ENCODE measurements at places on chromosomes 11 and 22.

GRCh38 chr11:44750551-44751465 lies 24.0 kb downstream of the TSPAN18 start:
- DNase-seq: no peak

DNA sequence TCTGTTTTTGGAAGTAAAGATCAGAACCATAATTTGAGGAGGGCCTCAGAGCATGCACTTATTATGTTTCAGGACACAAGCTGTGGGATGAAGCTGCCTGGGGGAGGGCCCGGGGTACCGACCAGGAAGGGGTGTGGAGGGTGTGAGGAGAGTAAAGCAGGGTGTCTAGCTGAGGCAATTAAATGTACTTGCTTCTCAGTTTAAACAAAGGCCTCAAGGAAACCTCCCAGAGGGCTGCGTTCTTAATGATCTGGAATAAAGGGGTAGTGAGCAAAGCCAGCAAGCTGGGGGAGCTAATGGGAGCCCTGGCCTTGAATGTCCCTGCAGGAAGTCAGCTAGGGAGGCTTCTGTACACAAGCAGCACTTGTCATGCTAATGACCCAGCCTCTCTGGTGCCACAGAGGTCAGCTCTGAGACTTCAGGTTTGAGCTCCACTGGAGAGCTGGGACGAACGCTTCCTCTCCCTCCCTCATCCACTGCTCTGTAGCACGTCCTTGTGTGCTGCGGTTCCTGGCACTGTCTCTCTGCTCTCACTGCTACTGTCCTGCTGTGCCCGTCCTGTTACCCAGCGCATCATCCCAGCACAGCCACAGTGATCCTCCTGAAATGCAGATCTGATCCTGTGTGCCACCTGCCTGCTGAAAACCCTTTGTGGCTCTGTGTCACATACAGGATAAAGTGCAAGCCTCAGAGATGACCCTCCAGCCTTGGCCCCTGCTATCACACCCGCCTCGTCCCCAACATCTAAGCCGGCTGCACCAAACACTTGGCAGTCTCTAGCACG lies 159.7 kb downstream of the DBX1 start:
- DNase-seq: no peak

DNA sequence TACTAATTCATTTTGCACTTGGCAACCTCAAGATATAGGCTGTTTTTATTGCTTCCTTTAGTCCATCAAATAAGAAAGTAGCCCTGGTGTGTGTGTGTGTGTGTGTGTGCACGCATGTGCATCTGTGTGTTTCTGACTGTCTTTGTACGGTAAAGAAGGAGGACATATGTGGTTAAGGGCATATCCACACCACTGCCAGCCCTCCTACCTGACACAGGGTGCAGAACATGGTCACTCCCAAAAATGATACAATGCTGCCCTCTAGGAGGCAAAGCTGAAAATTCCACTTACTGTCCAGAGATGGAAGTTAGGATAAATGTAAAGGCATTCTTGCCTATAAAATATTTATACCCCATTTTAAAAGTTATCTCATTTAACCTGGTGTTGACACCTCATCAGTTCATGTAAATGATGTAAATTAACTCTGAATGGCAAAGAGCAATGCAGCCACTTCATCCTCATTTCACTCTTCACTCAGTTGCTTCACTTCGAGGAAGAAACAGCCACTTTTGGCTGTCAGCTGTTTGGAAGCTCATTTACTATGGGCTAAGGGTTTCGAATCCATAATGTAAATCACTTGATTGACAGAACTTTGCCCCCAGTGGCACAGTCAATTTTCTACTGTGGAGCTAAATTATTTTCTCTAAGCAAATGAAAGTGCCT lies 83.1 kb upstream of the MTNR1B start:
- peak; percentile 6 for DNase-seq

- DNase-seq: no peak
Observed at GRCh38 chr22:48779211-48779643, 1048.4 kb downstream of the BRD1 start.

DNA sequence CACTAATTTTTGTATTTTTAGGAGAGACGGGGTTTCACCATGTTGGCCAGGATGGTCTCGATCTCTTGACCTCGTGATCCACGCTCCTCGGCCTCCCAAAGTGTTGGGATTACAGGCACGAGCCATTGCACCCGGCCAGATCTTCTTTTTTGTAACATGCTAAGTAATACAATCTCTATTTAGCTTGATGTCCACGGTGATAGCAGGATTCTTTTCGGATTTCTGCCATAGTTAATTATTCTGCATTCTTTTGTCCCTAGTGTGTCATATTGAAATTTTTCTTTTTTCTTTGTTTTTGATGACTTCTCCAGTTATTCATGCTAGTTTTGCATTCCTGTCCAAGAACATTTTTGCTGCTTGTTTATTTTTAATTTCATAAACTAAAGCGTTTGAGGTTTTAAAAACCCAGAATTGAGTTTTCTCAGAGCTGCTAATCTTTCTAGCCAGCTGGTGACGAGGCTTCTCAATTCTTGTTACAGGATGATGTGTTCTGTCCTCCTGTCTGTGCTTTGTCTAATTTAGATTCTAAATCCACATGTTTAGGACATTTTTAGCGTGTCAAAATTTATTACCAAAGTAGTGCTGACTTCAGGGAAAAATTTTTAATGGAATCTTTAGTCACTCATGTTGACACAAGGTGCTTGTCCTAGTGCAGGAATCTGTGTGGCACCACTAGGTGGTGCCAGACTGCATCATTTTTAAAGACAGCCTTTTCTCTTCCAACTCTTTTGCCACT lies 21.8 kb downstream of the NF2 start:
- DNase-seq: peak; percentile 60

DNA sequence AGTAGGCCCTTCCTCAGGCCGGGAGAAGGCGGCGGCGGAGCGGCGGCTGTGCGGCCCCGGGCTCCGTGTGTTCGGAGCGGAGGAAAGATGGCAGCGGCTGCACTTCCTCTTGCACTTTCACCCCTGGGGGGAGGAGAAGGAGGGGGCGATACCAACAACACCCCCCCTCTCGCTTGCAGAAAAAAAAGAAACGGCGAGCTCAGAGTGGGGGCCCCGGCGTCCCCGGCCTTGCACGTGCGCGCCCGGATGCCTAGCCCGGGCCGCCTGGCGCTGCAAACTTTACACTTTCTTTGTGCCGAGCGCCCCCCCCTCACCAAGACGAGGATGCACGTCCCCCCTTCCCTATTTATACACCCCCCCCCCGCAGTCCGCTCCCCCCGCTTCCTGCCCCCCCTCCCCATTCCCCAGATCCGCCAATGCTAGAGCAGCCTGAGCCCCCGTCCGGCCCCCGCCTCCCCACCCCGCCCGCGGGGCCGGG lies at the start of gene PATZ1:
PATZ1 (minus strand) TSS at position 92 of the 478 bp plus-strand sequence. CDS start 744 bp downstream, outside the sequence.
- DNase-seq: peak; percentile 17

GRCh38 chr11:118318581-118319336 lies 14.2 kb downstream of the CD3E start:
- DNase-seq: no peak

GRCh38 chr11:105155679-105156078 lies 16.1 kb upstream of the CARD18 start:
- DNase-seq: no peak

DNA sequence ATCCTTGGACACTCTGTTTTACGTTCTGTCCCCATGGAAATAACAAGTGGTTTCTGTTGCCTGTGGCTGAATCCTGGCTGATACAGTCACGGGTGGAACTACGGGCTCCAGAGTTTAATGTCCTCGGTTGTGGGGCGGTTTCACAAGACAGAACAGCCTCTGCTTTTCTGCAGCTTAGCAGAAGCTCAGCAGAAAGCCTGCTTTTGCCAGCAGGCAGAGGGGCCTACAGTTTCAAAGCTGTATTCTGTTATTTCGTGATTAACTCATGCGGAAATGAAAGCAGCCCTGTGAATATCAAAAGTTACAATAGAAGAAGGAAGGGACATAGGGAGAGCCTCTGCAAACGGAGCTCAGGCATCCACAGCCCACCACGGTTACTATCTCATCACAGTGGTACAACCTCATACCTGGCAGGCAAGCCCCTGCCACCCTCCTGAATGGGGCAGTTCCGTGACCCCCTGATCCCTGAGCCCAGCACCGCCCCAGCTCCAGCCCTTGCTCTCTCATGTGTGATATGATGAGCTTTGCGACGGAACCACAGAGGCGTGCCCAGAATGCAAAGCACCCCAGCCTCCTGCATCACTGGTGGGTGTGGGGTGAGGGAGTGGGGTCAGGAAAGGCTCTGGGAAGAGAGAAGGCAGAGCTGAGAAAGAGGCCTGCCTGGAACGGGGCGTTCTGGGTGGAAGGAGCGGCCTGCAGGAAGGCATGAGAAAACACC lies 360.6 kb downstream of the BRD1 start:
- DNase-seq: no peak

DNA sequence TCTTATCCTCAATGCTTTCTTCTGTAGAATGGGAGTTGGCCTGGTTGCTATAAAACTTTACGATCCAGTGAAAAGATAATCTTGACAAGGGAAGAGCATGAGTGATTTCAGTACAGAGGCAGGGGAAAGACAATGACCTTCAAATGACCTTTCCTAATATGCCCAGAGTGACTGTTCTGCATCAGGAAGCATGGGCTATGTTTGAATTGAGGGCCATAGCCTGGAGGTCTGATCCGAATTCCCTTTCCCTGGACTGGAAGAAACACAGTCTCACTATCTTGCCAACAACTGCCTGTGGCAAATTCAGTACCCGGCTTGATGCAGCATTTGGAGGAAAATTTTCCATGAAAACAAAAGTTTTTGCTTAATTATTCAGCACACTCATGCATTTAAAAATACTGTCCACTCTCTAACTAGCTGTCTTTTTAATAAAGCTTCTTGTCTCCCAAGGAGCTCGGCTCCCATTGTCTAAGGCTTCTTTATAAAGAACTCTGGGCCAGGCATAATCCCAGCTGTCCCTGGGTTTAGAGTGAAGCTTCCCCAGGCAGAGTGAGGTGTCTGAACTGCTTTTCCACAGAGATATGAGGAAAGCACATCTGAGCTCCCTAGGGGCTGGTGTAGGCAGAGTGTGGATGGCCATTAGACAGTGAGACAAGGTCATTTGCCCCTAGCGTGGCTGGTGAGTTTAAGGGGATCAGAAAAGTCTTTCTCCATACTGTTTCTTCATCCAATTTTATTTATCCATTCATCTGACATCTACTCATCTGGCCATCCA lies 132.7 kb upstream of the CADM1 start:
- DNase-seq: no peak

DNA sequence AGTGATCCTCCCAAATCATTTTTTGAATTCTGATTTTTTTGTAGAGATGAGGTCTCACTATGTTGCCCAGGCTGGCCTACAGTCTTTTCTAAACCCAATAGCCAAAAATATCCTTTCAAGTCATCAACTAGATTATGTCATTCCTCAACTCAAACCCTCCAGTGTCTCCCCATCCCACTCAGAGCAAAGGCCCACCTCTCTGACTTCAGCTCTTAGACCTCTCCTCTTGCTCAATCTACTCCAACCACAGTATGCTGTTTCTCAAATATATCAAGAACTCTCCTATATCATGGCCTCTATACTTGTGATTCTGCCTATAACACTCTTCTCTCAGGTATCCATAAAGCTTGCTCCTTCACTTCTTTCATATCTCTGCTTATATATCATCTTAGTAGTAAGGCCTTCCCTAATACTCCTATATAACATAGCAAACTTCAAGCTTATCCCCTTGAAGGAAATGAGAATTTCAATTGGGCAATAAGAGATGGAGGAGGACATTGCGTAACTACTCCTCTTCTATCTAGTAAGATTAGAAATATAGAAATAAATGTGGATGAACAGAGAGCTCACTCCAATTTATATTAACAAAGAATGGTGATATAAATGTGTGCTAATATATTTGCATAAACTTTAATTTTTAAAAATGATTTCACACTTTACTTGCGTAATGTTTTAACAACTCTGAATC lies 24.5 kb downstream of the DLG2 start:
- no peak for DNase-seq

DNA sequence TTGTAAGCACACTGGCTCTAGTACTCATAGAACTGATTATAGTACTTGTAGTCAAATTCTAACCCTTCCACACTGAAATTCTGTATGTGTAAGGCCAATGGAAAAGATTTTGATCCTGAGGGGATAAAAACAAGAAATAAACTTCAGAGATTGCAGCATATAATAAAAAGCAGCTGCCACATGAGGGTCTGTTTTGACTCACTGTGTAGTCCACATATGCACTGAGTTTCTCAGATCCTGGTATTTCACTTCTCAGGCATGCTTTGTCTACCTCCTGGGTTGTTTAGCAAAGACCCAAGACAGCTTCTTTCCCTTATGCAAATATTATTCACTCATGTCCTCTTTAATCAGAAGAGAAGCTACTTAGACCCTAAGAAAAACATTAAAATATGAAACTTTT lies 71.1 kb upstream of the SLC5A12 start:
- DNase-seq: no peak

DNA sequence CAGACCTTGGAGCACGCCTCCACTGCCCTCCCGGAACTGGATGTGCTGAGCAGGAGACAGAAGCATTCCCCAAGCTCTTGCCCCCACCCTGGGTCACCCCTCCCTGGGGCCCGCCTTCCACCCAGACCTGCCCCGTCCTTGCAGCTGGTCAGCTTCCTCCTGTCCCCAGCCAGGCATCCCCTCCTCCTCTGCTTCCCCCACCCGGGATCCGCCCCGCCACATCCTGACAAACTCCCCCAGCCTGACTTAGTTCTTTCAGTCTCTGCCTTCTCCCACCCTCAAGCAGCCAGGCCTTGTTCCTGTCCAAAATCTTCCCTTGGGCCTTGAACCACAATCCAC lies 1.1 kb upstream of the PLXNB2 start:
- no peak for DNase-seq

GRCh38 chr11:120517390-120517761 lies 5.8 kb downstream of the GRIK4 start:
- no peak for DNase-seq

- no peak for DNase-seq
Observed at GRCh38 chr11:72745511-72745910, 6.7 kb downstream of the ARAP1 start.

DNA sequence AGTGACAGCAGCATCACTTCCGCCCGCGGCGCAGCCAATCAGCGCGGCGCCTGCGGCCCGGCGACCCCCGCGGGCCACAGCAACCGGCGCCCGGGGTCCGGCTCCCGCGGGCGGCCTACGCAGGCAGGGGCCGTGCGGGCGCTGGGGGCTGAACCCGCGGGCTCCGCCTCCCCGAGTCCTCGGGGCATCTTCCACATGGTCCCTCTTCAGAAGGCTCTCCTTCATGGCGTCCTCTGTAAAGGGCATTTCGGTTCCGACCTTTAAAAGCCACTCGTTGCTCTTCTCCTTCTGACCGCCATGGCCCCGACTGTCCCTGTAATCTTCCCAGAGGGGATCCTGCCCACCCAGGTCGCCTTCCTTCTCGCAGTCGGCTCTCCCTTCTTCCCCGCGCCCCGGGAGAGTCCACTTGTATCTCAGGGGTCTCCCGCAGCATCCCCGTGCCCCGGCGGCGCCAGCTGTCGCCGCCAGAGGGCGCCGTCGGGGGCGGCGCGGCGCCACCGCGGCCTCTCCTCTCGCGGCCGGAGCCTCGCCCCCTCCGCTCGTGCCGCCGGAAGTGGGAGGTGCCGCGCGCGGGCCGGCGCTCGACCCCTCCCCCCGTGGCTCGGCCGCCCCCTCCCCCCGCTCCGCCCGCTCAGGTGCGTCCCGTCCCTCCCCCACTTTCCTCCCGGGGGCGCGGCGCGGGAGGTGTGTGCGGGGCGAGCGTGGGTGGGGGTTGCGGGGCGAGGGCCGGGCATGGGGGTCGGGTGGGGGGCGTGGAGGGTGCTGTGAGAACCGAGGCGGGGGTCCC lies at the start of gene RNF214:
RNF214 (plus strand) TSS at position 580 of the 787 bp plus-strand sequence. CDS start 1,602 bp downstream, outside the sequence.
- peak; percentile 43 for DNase-seq

- DNase-seq: no peak
Observed at GRCh38 chr11:100752371-100753171, 65.5 kb downstream of the ARHGAP42 start.
